Effector CD8-positive, alpha-beta T cell (primary cell): ENCODE measurements at places on chromosomes 3 and 15.

DNA sequence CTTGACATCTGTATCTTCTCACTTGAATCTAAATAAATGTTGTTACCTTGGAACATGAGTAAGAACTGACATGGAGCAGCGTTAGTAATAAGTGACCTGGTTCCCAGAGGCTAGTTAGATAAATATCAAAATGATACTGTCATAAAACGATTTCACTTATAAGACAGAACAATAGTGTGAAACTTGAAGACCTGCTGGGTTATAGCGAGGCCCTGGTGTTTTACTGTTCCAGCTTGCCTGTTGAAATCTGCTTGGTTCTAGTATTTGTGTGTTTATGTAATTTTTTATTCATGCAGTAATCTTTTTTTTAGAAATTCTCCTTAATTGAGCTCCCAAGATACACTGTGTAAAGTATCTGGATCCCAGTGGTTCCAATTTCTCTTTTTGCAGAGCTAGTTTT lies 129.4 kb downstream of the CACNA2D3 start:
- DNase-seq = no peak

DNA sequence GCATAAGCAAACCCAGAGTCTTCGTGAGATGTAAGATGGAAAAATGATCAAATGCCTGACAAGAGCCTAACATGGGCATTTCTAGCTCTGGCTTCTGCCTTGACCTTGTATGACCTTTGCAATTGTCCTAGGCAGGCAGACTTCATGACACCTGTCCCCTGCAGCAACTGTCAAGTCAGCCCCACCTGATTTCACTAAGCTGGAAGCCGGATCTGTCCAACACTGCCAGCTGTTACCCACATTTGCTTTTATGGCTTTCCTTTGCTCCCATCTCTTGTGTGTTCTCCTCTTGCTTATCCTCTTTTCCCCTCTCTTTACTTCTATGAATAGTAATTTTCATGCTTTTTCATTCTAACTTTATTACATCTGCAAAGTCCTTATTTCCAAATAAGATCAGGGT lies 48.5 kb upstream of the TNIK start:
- DNase-seq = no peak

GRCh38 chr3:121989943-121990342 lies 32.1 kb downstream of the ILDR1 start:
- no peak for DNase-seq

GRCh38 chr3:61894988-61895935 lies 333.9 kb downstream of the PTPRG start:
- no peak for DNase-seq

- DNase-seq = no peak
Measured at GRCh38 chr3:23815879-23816278, 10.1 kb downstream of the UBE2E1 start.

DNA sequence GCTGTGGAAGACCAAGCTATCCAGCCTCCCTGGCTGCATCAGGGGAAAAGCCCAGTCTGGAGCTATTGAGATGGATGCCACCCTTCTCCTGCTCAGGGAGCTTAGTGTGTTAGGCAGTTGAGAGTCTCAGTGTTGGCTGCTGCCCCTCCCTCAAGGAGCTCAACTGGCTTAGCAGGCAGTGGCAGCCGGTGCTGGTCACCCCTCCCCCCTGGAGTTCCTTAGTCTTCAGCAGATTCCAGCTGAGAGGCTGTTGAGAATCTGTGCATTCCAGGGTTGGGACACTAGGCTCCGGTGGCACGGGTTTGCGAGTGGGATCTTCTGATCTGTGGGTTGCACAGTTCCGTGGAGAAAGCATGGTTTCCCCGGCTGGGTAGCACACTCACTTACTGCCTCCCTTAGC lies 883.8 kb downstream of the NSUN3 start:
- no peak for DNase-seq

- no peak for DNase-seq
Measured at GRCh38 chr15:39966521-39966920, 32.6 kb downstream of the EIF2AK4 start.

DNA sequence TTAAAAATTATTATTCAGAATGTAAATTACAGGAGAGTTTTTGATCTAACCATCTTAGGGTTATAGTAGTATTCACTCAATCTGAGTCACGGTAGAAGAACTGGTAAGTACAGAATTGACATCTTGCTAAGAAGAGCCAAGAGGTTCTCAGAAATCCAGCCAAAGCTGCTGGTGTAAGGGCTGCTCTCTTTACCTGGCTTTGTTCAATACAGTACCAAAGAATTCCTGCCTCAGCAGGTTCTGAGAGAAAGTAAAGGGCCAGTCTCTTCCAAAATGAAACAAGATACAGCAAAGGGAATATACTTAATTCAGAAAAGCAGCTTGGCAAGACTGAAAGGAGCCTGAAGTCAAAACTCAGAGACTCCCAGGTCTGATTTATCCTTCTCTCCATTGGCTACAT lies 193.1 kb downstream of the TNIK start:
- DNase-seq = no peak

DNA sequence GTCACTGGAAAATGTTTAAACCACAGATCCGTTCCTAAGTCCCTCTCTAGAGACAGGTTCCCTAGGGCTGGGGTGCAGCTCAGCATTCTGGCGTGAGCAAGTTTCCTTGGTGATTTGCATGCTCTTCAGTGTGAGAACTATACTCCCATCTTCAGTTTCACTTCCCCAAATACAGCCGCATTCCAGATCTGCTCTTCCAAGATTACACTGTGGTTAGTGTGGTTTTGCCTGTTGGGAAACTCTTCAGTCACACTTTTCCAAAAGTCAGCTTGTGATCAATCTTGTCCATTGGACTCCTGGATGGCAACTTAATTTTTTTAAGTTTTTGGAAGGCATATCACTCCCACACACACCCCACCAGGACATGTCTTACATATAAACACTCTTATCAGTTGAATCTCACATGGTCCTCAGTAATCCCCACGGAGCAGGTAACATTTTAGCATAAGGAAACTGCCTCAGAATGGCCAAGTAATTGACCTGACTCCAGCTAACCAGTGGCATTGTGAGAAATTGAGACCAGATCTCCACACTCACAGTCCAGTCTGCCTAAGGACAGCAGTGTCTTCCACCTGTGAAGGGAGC lies 33.5 kb upstream of the PTPN23 start:
- no peak for DNase-seq

GRCh38 chr15:60118146-60118545 lies 114.0 kb downstream of the FOXB1 start:
- DNase-seq = no peak
